ENCODE measurements at places on chromosomes 13 and 19.

- DNase-seq: no peak
Observed at GRCh38 chr13:29888306-29888705, 37.9 kb upstream of the UBL3 start.

DNA sequence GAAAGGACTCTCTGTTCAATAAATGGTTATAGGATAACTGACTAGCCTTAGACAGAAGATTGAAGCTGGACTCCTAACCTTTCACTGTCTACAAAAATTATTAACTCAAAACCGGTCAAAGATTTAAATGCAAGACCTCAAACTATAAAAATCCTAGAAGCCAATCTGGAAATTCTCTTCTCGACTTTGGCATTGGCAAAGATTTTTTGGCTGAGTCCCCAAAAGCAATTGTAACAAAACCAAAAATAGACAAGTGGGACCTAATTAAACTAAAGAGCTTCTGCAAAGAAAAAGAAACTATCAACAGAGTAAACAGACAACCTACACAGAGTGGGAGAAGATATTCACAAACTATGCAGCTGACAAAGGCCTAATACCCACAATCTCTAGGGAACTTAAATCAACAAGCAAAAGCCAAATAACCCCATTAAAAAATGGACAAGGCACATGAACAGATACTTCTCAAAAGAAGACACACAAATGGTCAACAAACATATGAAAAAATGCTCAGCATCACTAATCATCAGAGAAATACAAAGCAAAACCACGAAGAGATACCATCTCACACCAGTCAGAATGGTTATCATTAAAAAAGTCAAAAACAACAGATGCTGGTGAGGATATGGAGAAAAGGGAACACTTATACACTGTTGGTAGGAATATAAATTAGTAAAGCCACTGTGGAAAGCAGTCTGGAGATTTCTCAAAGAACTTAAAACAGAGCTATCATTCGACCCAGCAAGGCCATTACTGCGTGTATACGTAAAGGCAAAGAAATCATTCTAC is 266.3 kb downstream of the DNAJC15 start:
- no peak for DNase-seq

DNA sequence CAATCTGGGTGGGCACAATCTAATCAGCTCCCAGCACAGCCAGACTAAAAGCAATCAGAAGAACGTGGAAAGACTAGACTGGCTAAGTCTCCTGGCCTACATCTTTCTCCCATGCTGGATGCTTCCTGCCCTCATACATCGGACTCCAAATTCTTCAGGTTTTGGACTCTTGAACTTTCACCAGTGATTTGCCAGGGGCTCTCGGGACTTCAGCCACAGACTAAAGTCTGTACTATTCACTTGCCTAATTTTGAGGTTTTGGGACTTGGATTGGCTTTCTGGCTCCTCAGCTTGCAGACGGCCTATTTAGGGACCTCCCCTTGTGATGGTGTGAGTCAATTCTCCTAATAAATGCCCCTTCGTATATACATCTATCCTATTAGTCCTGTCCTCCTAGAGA is 66.6 kb upstream of the SOX21 start:
- DNase-seq: no peak

GRCh38 chr13:99031832-99032231 is 54.0 kb upstream of the DOCK9 start:
- DNase-seq: no peak

Measured in CD4-positive, alpha-beta T cell treated with Interleukin-17A for 4 hours (primary cell).